ENCODE measurements at places on chromosomes 3 and 15.

- DNase-seq: no peak
Observed at GRCh38 chr3:52330194-52330805, 14.2 kb downstream of the DNAH1 start.

DNA sequence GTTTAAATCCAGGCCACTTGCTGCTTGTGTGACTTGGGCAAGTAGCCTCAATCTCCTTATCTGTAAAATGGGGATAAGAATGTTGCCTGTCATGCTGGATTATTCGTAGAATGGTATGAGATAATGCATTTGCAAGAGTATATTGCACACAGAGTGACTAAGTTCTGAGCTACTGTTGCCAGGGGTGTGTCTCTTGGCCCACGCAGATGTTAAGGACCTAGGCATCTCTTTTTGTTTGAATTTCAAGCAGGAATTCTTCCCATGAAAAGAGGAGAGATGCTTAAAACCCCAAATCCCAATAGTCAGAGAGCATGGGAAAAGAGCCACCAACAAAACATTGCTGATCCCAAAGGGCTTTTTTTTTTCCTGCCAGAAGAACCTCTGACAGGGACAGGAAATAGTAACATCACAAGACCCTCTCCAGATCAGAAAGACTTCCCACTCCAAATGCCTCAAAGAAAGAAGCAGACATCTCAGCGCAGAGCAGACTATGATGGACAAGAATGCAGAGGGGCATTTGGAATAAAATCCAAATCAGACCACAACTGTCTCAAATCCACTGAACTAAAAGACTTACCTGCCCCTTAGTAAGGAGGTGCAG is 90.5 kb downstream of the MRPL46 start:
- peak; percentile 76 for DNase-seq

GRCh38 chr3:138463724-138464490 is 29.5 kb downstream of the ESYT3 start:
- DNase-seq: no peak

GRCh38 chr3:192092388-192093005 is 631.5 kb downstream of the PYDC2 start:
- DNase-seq: no peak

DNA sequence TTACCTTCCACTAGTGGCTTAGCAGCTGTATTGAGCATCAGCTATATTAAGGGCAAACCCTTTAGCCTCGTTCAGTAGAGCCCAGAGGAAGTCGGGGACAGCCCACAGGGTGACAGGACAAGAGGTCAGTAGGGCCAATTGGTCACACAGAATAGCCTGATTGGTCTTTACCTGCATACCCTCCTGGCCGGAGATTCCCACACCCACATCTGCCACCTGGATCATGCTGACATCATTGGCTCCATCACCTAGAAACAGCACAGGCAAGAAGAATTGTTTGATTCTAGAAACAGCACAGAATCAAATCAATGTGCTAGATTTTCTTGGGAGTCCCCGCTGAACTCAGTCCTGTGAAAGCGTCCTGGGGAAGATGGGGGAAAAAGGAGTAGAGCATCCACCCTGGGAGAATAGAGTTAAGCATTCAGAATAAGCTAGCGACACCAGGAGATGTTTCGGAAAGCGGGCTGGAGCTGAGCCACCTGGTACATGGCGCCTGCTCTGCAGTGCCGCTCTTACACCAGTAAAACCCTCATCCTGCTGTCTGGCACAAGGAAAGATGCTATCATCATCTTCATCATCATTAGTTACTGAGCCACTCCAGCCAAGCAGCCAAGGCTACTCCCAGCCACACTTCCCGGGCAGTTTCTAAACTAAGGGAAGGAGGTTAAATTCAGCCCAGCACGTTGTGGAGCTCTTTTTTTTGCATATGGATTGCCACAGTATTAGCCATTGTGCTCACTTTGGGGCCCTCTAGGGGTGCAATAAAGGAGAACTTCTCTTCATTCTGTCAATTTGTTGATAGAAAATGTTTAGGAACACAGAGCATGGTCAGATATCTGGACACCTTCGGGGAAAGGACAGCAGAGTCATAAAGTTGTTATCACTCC is 171.3 kb downstream of the ATP10A start:
- DNase-seq: peak; percentile 29

Measured in AG20443 (cell line).